ENCODE measurements at places on chromosomes 3 and 15. TPM values are rescaled to one million over a fixed set of nuclear protein-coding genes. Genes with fewer than 3 reads are reported as not detected.

DNA sequence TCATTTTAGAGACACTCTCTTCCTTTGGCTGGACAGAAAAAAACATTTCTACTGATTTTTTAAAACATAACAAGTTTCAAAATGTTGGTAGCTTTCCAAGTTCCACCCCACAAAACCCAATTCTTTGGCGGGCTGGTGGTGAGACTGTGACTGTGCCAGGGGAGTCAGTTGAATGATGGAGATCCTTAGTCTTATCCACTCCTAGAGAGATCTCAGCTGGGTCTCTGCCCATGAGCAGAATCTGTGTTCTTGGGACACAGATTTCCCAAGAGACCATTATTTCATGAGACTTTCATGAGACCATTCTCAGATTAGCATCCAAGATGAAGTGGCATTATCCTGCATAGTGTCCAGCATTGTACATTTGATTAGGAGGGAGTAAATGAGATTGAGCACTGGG lies 135.1 kb upstream of the NPHP3 start:
- no peak overlapping the region for H3K4me3 ChIP-seq
- no peaks in the 10 kb centered on the region for H3K4me1 ChIP-seq
- no peak for DNase-seq
- no peak overlapping the region for H3K27ac ChIP-seq
- H3K36me3 ChIP-seq = no peaks in the 10 kb centered on the region
- no peaks in the 10 kb centered on the region for H3K27me3 ChIP-seq

GRCh38 chr15:31106495-31107300 lies 5.2 kb upstream of the TRPM1 start:
- H3K27me3 ChIP-seq = no peaks in the 10 kb centered on the region
- DNase-seq = no peak
- no peaks in the 10 kb centered on the region for H3K36me3 ChIP-seq
- H3K4me1 ChIP-seq = no peaks in the 10 kb centered on the region
- no peak overlapping the region for H3K27ac ChIP-seq

DNA sequence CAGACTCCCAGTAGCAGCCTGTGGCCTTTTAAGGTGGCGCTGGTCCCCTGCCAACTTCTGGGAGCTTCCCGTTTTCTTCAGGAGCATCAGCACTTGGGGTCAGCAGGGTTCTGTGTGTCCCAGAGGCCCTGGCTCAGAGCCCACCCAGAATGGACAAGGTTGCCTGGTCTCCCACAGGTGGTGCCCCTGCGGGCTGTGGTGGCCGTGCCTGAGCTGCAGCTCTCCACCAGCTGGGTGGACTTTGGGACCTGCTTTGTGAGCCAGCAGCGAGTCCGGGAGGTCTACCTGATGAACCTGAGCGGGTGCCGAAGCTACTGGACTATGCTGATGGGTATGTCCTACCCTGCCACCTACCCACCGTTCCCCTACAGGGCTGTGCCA lies 15.5 kb downstream of the ACAA1 start:
- no peak overlapping the region for H3K4me3 ChIP-seq
- no peaks in the 10 kb centered on the region for H3K4me1 ChIP-seq

DNA sequence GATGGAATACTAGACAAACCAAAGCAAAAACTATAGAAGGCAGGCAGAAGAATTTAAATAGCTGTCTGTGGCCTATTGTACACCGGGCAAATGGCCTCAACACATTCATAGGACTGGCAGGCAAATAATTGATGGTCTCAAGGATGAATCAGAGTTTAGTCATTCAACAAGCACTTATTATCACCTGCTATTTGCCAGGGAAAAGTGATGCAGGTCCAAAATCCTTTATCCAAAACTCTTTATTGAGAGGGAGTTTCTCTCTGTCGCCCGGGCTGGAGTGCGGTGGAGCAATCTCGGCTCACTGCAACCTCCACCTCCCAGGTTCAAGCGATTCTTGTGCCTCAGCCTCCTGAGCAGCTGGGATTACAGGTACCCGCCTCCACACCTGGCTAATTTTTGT lies 2.3 kb downstream of the EIF2AK4 start:
- DNase-seq = no peak
- no peak overlapping the region for H3K4me3 ChIP-seq
- H3K27ac ChIP-seq = no peak overlapping the region
- H3K4me1 ChIP-seq = no peaks in the 10 kb centered on the region
- peaks cover 6% of the 10 kb centered on the region for H3K36me3 ChIP-seq

The ECE2 gene
- total RNA-seq = not detected

The CD96 gene
- total RNA-seq = 0.33 TPM

GRCh38 chr15:38535491-38536200 lies 29.0 kb downstream of the RASGRP1 start:
- no peak overlapping the region for H3K27ac ChIP-seq
- no peak overlapping the region for H3K4me3 ChIP-seq
- H3K36me3 ChIP-seq = no peaks in the 10 kb centered on the region
- H3K27me3 ChIP-seq = no peaks in the 10 kb centered on the region
- DNase-seq = no peak

DNA sequence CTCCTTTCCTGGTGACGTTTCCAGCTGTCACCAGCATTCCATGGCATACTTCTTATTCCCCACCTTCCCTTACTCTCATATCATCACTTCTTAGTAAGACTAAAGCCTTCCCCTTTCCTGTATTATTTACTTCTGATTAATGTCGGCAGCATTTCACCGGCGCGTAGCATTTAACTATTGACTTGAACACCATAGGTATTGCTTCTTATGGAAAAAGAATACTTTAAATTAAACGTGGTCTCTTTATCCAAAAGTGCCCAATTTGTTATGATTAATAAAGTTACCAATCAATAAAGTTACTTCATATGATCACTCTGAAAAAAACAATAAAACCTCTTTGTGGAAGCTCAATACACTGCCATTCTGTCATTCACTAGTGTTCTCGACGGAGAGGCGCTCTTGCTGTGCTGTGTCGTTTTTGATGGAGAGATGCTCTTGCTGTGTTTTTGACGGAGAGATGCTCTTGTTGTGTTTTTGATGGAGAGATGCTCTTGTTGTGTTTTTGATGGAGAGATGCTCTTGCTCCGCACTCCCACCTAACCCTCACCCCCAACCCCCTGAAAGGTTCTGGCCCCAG lies 165.0 kb downstream of the XXYLT1 start:
- H3K36me3 ChIP-seq = no peaks in the 10 kb centered on the region
- H3K27me3 ChIP-seq = no peaks in the 10 kb centered on the region
- no peak for DNase-seq
- peaks cover 18% of the 10 kb centered on the region for H3K4me1 ChIP-seq

The COL6A5 gene
- not detected for total RNA-seq

The METTL6 gene
- total RNA-seq = 5.7 TPM

Measured in heart left ventricle (tissue), 16 donors.